AG09319 (cell line): ENCODE measurements at places on chromosomes 5 and 9.

DNA sequence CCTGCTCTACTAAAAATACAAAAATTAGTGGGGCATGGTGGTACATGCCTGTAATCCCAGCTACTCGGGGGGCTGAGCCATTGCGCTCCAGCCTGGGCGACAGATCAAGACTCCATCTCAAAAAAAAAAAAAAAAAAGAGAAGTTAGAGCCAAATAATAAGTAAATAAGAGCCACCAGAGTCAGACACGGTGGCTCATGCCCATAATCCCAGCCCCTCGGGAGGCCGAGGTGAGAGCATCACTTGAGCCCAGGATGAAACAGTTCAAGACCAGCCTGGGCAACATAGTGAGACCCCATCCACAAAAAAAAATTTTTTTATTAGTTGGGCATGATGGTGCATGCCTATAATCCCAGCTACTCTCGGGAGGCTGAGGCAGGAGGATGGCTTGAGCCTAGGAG is 85.8 kb upstream of the LARP1 start:
- no peak for DNase-seq

GRCh38 chr9:12964271-12964670 is 189.5 kb downstream of the LURAP1L start:
- no peak for DNase-seq

- DNase-seq: no peak
Observed at GRCh38 chr9:77719321-77719720, 71.2 kb upstream of the GNA14 start.

DNA sequence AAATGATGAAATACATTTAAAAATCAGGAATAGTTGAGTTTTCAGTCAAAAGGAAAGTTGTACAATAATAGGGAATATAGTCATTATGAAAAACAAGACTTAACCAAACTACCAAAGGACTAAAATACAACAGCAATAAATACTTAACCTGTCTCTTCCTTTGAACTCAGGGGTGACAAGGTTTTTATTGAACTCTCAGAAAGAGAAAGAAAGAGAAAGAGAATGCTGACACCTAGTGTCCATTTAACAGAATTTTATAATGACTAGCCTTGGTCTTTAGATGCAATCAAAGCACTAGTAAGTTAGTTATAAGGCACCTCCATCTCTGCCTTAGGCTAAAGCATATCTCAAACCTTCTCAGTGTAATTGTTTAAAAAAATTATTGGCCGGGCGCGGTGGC is 47.5 kb downstream of the UIMC1 start:
- no peak for DNase-seq

- DNase-seq: no peak
Observed at GRCh38 chr9:99730062-99730461, 91.6 kb upstream of the NR4A3 start.

GRCh38 chr9:95206143-95206542 is 111.4 kb downstream of the FANCC start:
- DNase-seq: peak; percentile 62

DNA sequence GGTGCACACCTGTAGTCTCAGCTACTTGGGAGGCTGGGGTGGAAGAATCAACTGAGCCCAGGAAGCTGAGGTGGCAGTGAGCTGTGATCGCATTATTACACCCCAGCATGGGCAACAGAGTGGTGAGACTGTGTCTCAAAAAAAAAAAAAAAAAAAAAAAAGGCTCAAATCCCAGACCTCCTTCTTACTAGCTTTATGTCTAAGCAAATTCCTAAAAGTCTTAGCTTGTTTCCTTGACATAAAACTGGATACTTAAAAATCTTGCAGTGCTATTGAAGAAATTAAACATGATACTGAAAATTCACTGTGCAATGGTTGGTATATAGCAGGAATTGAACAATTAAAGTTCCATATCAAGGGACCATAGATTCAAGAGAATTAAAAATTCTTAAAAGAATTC is 45.0 kb downstream of the PCDHGC5 start:
- no peak for DNase-seq

DNA sequence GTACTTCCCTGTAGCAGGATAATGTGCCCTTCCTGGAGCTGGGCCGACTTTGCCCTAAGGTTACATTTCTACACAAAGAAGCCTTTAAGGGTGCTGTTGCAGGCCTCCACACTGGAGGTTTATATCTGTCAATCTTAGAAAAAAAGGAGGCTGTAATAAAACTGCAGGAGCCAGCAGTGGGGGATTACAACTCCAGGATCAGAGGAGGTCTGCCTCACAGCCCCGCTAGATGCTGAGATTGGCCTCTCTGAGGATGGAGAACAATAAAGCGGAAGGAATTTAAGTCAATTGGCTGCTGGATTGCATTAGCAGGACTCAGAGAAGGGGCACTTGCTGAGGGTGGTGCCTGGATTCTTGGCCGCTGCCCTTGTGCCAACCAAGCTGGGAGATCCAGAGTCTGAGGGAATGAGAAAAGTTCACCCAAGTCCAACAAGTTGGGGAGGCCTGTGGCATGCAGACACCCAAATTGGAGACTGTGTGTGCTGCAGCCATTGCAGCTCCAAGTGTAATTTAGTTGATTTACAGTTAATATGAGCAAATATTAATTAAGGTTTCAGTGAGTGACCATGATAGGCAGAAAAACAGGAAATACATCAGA is 99.0 kb upstream of the SSBP2 start:
- DNase-seq: no peak

- no peak for DNase-seq
Observed at GRCh38 chr9:128643519-128644300, 12.9 kb downstream of the DYNC2I2 start.

GRCh38 chr5:135596788-135597187 is 18.0 kb upstream of the CXCL14 start:
- DNase-seq: no peak
